ENCODE measurements at places on chromosomes 1 and 21.

DNA sequence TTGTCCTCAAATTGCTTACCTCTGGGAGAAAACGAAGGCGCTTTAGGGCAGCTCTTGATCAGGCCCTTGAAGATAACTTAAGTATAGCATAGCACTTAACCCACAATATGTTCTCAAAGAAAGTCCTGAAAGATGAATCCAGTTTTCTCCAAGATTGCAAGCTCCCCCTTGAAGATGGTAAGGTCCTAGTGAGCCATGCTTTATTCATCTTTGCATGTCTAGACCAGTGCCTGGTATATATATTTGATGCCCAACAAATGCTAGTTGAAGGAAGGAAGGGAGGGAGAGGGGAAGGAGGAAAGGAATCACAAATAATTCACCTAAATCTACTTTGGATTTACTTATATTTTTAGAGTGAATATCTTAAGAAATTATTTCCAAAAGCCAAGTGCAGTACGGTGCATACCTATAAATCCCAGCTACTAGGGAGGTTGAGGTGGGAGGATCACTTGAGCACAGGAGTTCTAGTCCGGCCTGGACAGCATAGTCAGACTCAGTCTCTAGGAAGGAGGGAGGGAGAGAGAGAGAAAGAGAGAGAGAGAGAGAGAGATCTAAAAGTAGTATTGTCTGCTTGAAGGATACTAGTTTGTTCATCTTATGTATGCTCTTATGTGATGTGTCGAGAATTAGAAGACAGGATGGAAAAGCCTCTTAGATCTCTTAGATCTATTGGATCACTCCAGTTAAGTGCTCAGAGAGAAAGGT is 25.0 kb downstream of the PBX1 start:
- DNase-seq: no peak

- no peak for DNase-seq
Measured at GRCh38 chr1:84217239-84217638, 73.2 kb downstream of the PRKACB start.

DNA sequence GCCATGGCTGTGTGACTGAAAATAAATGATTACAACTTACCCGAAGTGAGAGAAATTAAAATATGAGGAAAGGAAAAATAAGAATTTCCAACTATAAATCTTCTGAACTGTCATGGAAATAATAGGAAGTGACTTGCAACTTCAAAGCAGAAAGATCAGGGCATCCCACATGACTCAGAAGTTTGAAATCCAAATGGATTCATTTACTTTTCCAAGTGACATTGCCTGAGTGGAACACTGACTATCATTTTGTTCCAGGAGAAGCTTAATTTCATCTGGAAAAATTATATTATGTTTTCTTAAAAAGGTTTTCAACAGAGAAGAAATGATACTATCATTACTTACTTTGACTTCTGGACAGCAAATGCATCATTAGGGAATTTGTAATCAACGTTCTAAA is 110.8 kb downstream of the GREM2 start:
- DNase-seq: no peak

DNA sequence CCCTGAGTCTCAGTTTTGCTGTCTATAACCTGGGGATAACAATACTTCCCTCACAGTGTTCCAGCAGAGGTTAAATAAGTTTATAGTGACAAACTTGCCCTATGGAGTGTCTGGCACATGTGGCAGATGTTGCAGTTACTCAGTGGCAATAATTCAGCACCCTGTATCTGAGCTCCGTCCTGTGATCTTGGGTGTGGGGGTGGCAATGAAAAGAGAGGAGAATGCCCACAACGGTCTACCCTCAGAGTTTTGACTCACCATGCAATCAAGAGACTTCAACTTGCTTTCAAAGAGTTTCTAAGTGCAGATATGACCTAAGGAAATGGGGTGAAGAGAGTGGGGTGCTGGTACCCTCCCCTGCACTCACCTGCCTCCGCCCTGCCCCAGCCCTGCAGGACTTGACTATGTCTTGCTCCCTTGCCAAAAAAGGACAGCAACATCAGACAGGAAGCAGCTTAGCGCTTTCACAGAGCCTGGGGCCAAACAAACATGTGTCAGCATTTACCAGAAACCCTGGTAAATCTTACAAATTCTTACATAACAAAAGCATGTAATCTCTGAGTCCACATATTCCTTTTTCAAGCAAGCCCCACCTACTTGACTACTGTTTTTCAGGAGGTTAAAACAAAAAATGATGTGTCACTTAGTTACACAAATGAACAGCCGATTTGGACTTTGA is 185.1 kb upstream of the CAMK1G start:
- DNase-seq: no peak

- no peak for DNase-seq
Measured at GRCh38 chr21:42566524-42567213, 53.0 kb downstream of the SLC37A1 start.

DNA sequence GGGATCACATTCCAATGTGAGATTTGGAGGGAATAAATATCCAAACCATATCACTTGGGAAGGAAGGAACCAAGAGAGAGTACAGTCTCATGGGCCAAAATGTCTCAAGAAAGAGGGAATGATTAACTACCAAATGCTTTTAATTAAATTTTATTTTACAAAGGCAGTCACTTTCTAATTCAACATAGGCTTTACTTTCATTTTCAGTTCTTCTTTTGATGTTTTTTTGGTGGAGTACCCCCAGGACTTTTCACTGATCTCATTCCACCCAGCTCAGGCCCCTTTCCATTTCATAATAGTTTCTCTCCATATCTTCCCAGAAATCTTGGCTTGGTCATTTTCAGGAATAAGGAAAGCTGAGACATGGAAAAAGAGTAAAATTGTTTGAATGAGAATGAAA is 5.1 kb upstream of the SLAMF7 start:
- no peak for DNase-seq

GRCh38 chr21:26061437-26061836 is 109.1 kb downstream of the APP start:
- DNase-seq: no peak

DNA sequence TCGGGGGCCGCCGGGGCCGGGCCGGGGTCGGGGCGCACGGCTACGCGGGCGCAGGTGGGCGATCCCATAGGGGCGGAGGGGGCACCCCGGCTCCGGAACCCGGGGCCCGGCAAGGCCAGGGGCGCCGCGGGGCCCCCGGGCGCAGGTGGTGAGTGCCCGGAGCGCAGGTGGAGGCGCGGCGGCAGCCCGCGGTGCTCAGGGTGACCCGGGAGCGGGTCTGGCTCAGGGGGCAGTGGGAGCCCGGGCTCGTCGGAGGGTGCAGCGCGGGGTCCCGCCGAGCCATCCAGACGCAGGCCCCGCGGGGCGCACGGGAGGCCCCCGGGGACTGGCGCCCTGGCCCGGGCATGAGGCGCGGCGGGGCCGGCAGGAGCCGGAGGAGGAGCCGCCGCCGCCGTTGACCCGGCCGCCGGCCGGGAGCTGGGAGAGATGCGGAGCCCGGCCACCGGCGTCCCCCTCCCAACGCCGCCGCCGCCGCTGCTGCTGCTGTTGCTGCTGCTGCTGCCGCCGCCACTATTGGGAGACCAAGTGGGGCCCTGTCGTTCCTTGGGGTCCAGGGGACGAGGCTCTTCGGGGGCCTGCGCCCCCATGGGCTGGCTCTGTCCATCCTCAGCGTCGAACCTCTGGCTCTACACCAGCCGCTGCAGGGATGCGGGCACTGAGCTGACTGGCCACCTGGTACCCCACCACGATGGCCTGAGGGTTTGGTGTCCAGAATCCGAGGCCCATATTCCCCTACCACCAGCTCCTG is 489 bp downstream of the CELSR2 start:
- no peak for DNase-seq

- peak; percentile 56 for DNase-seq
Measured at GRCh38 chr1:150567717-150568593, 11.5 kb downstream of the MCL1 start.

- peak; percentile 63 for DNase-seq
Measured at GRCh38 chr1:59699227-59699847, 115.4 kb upstream of the HOOK1 start.

DNA sequence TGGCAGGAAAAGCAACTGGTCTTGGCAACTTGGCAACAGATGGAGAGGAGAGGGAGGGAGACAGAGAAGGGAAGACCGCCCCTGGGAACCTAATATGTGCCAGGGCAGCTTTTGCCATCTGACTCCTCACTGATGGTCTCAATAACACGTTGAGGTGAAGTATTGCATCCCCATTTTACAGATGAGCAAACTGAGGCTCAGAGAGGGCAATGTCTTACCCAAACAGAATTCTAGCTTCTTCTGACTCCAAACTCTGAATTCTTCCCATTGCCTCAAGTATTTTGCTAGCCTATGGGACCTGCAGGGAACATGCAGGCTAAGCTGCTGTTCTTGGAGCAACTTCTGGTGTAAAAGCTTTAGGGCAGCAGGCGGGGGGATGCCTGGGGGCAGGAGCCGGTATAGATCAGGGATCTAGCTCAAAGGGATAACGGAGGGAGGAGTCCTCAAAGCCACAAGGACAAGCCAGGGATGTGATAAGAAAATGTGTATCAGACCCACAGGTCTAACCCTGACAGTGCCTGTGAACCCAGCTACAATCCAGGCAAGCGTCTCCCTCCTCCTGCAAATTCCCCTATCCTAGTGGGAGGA is 7.2 kb upstream of the GUCA2A start:
- DNase-seq: no peak

- no peak for DNase-seq
Measured at GRCh38 chr1:39081271-39082009, 55.3 kb downstream of the NDUFS5 start.

GRCh38 chr1:93678946-93679480 is 2.6 kb downstream of the BCAR3 start:
- DNase-seq: no peak

DNA sequence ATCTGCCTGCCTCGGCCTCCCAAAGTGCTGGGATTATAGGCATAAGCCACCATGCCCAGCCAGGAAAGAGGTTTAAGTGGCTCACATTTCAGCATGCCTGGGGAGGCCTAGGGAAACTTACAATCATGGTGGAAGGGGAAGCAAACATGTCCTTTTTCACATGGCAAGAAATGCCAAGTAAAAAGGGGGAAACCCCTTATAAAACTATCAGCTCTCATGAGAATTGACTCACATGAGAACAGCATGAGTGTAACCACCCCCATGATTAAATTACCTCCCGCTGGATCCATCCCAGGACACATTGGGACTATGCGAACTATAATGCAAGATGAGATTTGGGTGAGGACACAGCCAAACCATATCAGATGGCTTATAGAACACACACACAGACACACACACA is 8.8 kb upstream of the KLHL12 start:
- DNase-seq: no peak

GRCh38 chr1:13949546-13949945 is 249.6 kb downstream of the PRDM2 start:
- no peak for DNase-seq

DNA sequence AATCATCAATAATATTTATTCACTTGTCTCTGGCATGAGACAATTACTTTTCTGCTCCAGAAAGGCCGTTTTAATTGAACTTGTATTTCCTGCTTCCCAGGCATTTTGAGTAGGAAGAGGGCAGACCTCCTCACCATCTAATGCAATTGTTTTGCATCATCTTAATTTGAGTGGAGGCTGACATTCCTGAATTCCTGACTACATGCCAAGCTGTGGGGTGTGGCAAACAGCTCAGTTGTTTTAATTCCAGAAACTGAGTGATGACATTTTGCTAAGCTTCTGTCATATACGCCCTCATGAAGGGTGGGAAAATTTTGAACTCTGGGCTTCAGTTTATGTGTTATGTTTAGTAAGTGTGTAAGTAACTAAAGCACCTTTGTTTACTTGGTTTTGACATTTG is 125.4 kb upstream of the USP25 start:
- DNase-seq: no peak

GRCh38 chr1:241825581-241825980 is 22.4 kb upstream of the EXO1 start:
- DNase-seq: no peak

- no peak for DNase-seq
Measured at GRCh38 chr21:45353200-45353599, 51.8 kb upstream of the COL18A1 start.

GRCh38 chr1:23555986-23556634 is 3.2 kb downstream of the ID3 start:
- peak; percentile 53 for DNase-seq

GRCh38 chr1:51570063-51570710 is 46.7 kb upstream of the OSBPL9 start:
- DNase-seq: no peak
